NCI-H2081 (cell line): ENCODE measurements at places on chromosomes 3 and 15.
A peak's percentile ranks its signal among the peaks of the same experiment; 100 is the strongest.

GRCh38 chr15:83164771-83165404, 42.7 kb downstream of the HDGFL3 start:
- DNase-seq, result no peak

- no peak for DNase-seq
Observed at GRCh38 chr15:66876421-66876730, 174.3 kb downstream of the SMAD6 start.

- no peak for DNase-seq
Observed at GRCh38 chr3:9208605-9209152, 40.8 kb downstream of the SRGAP3 start.

DNA sequence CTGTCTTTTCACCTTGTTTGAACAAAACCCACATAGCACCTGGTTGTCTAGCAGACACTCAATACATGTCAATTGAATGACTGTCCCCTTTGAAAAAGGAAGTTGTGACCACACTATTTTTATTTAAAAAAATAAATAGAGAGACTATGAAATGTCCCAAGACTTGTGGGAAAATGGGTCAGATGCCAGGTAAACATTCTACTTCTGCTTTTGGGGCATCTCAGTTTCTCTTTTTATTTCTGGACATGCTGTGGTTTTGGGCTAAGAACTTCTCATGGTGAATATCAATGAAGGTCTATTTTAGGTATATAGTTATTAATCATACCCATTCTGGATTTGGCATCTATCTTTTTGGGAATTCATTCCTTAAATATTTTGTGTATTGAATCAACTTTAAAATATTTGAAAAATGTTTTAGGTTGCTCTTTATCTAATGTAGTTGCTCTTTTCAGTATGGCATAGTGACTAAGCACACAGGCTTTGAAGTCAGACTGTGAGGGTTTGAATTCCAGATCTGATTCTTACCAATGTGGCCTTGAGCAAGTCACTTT, 4.4 kb downstream of the TMEM45A start:
- no peak for DNase-seq

DNA sequence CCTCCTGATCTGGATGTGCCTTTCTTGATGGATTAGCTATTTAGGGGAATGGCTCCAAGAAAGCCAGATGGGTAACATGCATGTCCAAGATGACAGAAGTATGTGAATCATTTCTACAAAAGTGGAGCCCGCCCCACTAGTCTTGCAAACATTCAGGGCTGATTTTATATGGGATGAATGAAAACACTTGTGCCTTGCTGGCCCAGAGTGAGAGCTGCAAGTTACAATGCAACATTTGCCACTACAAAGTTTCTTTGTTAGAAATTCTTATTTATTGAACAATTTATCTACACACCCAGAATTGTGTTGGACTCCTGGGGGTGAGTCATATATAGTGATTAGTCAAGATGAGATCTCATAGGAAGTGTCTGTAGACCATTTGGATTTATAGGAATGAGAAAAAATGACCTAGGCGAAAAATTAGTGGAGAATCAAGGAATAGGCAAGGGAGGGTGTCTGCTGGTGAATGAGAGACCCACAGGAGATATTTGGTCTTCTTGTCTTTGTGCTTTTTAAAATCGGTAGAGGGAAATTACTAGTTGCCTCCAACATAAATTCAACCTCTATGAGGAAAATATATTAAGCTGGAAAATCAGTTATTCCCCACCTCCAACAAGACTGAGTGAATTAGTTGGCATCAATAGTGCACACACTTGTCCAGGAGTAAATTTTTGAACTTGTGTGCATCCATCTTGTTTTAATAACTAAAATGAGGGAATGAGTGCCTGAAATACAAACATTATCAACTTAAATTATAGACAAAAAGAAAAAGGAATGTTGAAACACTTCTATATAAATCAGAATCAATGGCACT, 53.5 kb upstream of the DCBLD2 start:
- DNase-seq, result no peak

DNA sequence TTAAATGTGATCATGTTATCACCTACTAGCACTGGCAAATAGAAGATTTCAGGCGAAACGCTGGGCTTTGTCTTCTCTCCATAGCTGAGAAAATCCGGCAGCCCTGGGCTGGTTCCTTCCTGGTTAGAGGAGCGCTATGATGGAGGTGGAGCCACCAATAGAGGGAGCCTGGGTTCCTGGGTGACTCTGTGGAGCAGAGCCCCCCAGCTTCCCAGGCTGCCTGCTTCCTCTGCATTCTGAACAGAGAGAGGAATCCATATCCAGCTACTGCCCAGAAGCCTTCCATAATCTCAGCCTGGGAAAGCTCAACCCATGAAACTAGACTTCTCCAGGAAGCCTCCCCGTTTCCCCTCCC, 32.6 kb upstream of the IQSEC1 start:
- DNase-seq, result no peak

DNA sequence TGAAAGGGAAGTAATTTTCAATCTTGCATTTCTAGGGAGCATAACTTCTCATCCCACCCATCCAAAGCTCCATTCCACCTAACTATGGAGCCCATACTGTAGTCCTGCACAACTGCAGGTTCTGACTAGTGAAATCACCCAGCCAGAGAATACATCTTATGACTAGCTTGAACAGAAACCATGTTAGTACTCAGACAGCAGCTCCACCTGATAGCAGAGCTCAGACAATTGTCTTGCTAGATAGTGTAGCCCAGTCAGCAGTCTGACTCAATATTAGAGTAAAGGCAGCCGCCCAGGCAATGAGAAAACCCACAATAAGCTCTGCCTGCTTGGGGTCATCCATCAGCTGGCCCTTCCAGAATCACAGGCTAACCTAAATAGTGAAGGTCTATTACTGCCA, 544.7 kb upstream of the GBE1 start:
- DNase-seq, result no peak

DNA sequence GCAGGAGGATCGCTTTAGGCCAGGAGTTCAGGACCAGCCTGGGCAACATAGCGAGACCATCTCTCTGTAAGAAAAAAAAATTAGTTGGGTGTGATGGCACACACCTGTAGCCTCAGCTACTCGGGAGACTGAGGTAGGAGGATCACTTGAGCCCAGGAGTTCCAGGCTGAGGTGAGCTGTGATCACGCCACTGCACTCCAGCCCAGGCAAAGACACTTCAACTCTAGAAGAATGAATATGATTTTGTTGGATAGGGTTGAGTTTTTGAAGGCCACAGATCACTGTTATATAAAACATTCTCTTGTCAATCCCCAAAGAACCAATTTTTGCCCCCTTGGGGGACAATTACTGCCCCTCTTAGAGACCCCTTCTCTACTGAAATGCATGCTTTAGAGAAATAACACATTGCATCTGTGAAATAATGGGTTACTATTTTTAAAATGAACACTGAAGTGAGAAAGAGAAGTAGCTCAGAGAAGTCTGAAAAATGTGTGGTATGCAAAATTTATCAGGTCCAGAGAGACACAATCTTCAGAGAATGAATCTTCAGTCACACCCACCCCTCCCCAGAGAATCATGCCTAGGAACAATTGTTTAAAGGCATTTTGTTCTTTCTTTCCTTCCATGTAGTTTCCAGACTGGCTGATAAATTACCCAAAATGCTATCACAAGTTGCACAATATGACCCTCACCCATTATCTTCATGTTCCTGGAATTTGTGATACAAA, 42.7 kb downstream of the METTL6 start:
- no peak for DNase-seq

- DNase-seq, result no peak
Observed at GRCh38 chr3:16411441-16411840, 102.1 kb downstream of the RFTN1 start.

DNA sequence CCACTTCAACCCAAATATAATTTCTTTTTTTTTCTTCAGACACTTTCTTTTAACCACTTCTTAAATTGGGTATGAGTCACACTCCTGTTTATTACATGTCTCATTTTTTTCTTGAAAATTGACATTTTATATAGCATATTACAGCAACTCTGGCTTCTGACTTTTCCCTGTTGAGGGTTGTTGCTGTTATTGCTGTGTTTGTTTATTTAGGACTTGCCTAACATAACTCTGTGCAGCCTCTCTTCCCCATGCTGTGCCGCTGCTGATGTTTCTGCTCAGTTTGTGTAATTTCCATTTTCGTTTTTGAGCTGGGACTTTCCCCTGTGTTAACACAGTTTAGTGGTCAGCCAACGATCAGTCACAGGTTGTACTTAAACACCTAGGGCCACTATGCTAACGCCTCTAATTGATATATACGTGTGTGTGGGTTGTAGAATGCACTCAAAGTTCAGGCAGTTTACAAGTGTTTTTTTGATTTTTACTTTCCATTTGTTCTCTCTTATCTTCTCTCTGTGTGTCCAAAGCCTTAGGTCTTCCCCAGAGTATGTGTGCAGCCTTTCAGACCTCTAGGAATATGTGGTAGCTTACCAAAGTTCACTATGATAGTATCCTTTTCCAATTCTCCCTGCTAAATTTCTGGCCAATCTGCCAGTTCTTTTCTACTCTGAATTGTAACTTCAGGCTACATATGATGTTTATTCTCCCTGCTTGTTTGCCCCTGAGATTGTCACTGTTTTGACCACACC, 337.2 kb downstream of the ZBTB20 start:
- DNase-seq, result no peak

DNA sequence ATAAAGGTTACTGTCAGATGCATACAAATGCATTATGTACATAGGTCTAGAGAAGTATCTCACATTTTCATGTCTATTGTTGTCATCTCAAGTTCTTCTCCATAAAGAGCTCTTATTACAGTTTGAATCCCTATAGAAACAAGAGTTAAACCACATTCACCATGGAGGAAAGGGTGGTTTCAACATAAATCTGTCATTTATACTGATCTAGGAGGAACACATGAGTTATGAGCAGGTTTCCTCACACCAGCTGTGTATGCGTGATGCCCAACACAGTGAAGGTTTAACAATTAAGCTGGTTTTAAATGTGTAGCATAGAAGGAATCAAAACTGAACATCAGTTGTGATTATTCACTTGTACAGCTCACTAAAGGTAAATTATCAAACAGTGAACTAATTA, 251.7 kb downstream of the KCNMB2 start:
- no peak for DNase-seq

GRCh38 chr3:100737334-100737733, 28.0 kb downstream of the TFG start:
- peak; percentile 33 for DNase-seq

DNA sequence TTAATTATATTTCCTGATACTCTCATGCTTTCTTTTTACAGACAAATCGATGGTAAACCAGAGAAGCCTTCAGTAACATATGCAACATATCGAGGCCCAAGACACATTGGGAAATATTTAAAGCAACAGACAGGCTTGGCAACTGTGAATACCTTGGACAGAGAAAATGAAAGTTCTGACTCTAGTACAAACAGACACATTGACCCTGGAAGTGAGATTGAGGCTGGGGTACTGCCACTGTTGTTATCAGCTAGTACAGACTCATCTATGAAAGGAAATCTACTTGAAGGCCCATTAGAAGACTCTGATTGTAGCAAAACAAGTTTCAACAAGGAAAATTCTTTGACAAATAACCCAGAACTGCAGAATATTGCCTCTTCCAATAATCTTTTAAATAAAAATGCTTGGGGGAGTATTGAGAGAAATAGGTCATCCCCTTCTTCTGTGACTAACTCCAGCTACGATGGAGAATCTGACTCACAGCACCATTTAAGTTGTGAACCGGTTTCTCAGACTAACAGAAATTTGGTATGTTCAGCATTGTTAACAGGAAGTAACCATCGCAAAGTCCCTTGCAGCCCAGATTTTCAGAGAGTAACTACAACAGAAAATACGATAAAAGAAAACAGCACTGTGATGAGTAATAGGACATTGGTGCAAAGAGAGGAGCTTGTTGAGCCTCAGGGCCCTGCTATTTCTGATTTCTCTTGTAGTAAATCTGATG, 50.2 kb downstream of the CRYBG3 start:
- DNase-seq, result no peak

DNA sequence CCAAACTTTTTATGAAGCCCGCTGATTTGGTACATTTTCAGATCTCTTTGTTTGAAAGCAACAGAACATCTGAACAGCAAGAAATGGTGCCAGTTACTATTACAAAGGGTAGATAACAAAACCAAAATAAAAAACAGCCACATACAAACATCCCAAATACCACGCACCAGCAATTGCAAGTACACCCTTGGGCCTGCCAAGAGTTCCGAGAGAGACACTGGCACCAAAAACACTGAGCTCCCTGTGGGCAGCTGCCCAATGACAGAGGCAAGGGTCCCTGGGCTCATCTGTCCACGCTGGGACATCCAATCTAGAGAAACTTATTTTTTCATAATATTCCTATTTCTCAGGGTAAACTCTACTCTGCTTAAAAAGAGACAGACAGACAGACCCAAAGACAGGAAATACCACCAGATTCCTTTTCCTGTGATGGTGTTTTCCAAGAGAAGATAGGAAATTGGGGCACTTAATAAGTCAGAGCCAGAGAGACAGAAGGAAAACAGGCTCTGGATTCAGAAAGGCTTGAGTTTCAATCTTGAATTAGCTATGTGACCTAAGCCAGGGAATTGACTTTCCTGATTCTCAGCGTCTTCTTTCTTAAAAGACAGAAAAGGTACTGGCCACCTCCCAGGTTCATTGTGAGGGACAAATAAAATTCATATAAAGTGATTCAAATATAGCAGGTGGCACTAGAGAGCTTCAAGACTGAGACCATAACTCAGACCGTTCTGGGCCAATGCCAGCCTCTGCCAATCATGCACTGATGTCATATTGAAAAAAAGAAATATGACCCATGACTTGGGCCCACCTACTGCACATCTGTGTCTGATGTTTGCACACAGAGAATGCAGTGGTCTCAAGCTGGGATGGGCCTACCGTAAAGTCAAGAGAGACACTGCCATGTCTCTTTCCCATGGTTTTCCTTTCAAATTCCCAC, 61.3 kb downstream of the FOXP1 start:
- no peak for DNase-seq

- DNase-seq, result no peak
Observed at GRCh38 chr3:188584162-188584529, 430.2 kb downstream of the LPP start.

DNA sequence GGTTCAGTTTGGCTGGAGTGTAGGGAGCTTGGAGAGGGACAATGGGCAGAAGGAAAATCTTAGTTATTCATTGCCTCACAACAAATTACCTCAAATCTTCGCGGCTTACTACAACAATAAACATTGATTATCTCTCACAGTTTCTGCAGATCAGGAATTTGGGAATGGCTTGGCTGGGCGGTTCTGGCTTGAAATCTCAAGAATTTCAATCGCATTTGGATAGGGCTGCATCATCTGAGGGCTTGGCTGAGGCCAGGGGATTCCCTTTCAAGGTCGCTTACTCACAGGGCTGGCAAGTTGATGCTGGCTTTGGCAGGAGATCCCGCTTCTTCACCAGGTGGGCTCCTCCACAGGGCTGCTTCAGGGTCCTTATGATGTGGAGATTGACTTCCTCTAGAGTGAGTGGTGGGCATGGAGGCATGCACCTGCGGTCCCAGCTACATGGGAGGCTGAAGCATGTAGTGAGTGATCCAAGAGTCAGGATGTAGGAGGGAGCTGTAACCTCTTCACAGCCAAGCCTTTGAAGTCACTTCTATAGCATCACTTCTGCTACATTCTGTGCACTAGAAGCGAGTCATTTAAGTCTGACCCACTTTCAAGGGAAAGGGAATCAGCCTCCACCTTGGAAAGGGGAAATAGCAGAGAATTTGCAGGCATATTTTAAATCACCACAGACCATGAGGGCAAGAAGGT, 63.1 kb downstream of the CDC25A start:
- no peak for DNase-seq

GRCh38 chr15:73964736-73965093, 27.4 kb downstream of the STOML1 start:
- DNase-seq, result peak; percentile 60

GRCh38 chr3:183579967-183580900, 24.7 kb upstream of the KLHL6 start:
- DNase-seq, result no peak

- DNase-seq, result no peak
Observed at GRCh38 chr3:136281966-136282520, 31.9 kb downstream of the PCCB start.
